Activated T-helper 1 cell treated with anti-CD3 and anti-CD28 coated beads, Interleukin-2, amount 50 U/mL, for 16 hours (primary cell): ENCODE measurements at places on chromosomes 6 and 20.

DNA sequence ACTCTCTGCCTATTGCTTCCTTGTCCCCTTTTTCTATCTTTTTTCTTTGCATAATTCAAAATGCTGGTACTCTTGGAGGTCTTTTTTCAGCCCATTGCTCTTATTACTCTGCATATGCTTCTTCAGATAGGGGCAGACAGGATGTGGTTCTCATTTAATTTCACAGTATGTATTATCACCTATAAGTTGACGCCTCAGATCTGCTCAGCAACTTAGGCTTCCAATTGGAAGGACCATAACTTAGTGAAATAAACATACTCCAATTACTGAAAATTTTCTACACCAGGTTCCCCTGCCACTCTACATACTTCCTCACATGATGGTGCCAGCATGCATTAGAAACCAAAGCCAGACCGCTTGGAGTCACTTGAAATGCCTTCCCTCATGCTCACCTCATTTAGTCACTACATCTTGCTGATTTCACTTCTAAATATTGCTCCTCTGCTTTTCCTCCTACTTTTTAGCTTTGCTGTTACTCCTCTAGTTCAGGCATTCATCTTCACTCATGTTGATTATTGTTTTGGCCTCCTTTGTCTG is 34.5 kb upstream of the AHI1 start:
- DNase-seq: no peak

GRCh38 chr6:52307900-52308372 is 23.4 kb upstream of the MCM3 start:
- no peak for DNase-seq

GRCh38 chr20:57403216-57403615 is 12.0 kb downstream of the RBM38 start:
- no peak for DNase-seq

GRCh38 chr20:50303573-50304500 is 113.2 kb downstream of the CEBPB start:
- no peak for DNase-seq

DNA sequence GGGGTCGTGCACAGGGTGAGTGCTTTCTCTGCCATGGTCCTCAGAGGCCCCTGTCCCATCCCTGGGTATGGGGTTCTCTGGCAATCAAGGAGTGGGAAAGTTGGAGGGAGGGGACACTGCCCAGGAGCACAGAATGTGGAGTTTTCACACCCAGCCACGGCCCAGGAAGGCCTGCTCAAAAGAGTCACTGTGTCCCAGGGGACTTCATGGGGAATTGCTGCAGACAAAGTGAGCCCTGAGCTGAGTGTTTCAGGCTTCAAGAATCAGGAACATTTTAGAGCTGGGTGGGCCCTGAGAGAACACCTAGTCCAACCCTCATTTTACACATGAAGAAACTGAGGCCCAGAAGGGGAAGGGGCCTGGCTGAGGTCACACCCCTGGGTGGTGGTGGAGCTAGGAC is 5.7 kb downstream of the MAPK13 start:
- DNase-seq: no peak

DNA sequence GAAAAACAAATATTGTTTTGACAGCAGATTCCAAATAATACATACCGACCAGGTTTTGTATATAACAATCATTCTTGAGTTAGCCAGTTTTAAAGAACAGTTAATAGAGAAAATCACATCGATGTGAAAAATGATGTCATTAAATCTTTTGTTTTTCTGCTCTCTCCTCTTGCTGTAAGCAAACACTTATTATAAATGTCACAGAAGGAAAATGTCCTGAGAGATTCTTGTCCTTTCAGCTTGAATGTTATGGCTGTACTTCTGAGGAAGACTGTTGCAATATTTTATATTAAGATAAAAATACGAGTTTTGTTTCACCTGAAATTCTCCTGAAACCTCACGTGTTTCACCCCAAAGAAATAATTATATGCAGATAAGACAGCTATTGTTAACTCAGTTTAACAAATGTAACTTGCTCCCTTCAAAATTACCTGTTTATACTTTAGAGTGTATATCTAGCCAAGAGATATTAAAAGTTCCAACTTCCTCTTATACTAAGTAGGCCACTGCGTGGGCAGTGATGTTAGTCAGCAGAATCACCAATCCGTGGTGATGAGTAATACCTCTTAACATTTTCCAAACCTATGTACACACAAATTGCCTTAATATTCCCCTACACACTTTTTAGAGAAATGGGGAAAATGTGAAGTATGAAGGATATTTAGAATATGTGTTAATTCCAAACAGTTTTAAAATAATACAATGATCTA is 1111.4 kb upstream of the CITED2 start:
- DNase-seq: no peak

GRCh38 chr6:17768388-17768787 is 61.7 kb upstream of the NUP153 start:
- DNase-seq: no peak

GRCh38 chr20:25160467-25160866 is 35.0 kb upstream of the ENTPD6 start:
- no peak for DNase-seq

DNA sequence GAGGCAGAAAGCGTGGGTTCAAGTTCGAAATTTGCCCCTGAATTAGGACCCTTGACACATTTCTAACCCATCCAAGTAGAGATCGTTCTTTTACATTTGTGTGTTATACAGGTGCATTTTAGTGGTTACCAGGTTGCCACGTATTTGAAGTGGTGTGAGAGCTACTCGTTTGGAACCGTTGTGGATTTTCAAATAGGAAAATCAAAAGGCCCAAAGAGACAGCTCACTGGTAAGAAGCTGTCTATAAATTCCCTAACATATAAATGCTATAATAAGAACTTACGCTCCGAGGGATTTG is 1.6 kb upstream of the REV3L start:
- DNase-seq: no peak

GRCh38 chr6:143647732-143648131 is 30.0 kb upstream of the PHACTR2 start:
- no peak for DNase-seq

GRCh38 chr6:135782546-135782945 is 69.0 kb upstream of the PDE7B start:
- no peak for DNase-seq

DNA sequence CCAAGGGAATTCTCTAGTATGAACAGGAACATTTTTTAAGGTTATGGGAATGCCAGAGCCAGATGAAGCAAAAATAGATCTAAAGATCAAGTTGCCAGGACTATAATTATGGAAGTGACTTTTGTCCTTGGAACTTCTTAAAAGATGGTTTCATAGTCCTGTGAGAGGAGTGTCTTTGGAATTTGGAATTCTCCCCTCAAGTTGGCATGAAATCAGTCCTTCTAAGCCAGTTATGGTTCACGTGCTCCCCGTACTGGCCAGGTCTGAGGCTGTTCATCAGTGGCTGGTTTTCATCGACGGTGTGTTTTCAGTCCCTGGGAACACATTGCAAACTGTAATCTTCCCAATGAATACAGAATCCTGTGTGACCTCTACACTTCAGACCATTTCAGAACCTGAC is 63.1 kb downstream of the VGLL2 start:
- no peak for DNase-seq

DNA sequence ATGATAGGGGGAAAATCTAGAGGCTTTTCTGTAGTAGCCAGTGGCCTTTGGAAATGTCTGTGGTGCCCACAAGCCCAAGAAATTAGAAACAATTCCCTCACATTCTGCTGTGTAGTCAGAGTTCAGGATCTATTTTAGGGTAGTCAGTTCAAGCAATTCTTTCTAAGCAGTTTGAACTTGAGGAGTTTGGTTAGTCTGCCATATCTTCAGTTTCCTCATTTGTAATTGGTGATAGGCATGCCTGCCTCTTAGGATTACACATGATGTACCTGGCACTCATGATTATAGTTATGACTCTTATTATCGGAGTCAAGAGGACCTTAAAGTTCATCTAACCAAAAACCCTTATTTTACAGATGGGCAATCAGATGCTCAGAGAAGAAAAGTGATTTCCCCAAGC is 21.2 kb upstream of the MEP1A start:
- no peak for DNase-seq

DNA sequence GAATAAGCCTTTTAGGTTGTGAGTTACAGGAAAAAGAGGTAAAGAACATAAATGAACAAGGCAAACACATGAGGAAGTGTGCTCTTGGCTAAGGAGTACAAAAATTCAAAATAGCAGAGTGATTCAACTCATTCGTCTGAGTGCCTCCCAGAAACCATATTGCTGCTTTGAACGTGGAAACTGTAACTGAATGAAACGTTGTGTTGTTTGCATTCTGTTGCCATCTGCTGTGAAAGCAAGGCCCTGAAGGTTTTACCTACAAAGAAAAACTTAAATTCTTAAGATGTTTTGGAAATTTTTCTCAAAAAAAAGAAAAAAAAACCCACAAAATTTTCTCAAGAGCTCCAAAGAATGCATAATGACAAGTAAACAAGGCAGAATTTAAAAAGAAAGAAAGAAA is 375.4 kb upstream of the HS3ST5 start:
- DNase-seq: no peak

- no peak for DNase-seq
Observed at GRCh38 chr6:80223743-80224212, 117.3 kb downstream of the BCKDHB start.

DNA sequence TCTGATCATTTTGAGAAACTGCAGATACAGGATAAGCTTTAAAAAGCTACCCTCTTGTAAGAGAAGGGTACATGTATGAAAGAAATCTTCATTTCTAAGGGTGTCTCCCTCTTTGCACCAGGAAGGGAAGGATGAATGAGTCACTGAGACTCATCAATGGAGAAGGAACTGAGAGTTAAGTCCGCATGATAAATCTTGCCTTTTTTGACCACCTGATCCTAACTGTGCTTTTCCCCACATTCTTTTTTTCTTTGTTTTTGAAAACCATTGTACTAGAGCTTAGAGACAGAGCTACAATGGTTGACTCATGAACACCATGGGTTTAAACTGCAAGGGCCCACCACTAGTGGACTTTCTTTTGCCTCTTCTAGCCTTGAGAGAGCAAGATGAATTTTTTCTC is 353.0 kb upstream of the RGS17 start:
- DNase-seq: no peak

DNA sequence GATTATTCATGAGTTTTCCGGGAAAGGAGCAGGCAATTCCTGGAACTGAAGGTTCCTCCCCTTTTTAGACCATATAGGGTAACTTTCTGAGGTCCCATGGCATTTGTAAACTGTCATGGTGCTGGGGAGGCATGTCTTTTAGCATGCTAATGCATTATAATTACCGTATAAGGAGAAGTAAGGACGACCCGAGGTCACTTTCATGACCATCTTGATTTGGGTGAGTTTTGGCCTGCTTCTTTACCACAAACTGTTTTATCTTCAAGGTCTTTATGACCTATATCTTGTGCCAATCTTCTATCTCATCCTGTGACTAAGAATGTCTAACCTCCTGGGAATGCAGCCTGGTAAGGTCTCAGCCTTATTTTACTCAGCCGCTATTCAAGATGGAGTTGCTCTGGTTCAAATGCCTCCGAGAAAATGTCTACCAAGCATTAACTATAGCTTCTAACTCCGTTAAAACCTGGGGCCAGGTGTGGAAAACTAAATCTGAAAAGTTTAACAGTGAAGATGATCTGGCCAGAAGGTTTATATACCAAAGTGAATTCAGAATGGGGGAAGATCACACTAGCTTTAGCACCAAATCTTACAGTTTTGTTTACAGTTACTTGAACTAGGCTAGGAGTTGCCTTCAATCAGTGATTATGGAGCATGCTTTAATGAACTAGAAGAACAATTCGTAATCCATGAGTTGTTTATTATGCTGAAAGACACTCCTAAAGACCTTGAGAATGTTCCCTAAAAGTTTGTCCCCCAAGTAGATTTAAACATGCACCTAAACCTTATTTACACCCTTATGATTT is 80.0 kb upstream of the TOP1 start:
- no peak for DNase-seq

- DNase-seq: no peak
Observed at GRCh38 chr6:52576054-52576391, 837 bp downstream of the TRAM2 start.

DNA sequence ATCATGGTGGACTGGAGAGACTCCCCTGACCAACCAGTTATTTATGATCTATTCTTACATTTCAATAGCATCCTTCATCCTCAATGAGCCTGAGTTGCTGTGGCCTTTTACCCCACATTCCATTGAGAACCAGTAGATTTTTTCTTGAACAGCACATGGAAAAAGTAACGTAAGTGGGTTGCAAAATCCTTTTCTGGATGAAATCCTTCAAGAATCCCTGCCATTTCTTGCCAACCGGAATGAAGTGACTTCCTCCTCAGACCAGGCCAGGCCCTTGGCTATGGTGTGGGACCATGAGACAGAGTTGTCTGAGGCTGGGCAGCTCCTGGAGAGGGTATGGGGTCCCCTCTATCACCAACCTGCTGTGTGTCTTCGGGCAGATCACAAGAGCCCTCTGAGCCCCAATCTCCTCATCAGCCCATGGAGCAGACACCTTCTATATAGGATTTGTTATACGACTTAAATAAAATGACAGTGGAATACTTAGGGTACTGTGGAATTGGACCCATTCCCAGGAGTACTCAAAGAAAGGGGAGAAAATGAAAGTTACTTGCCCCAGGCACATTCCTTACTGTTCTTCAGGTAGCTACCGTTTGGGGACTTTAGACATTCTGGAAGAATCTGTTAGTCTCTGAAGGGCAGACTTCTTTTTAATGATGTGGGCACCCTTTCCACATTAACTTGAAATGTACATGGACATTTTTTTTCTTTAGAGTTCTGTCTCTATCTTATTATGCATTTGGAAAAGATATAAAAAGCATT is 10.9 kb downstream of the EYA2 start:
- no peak for DNase-seq

DNA sequence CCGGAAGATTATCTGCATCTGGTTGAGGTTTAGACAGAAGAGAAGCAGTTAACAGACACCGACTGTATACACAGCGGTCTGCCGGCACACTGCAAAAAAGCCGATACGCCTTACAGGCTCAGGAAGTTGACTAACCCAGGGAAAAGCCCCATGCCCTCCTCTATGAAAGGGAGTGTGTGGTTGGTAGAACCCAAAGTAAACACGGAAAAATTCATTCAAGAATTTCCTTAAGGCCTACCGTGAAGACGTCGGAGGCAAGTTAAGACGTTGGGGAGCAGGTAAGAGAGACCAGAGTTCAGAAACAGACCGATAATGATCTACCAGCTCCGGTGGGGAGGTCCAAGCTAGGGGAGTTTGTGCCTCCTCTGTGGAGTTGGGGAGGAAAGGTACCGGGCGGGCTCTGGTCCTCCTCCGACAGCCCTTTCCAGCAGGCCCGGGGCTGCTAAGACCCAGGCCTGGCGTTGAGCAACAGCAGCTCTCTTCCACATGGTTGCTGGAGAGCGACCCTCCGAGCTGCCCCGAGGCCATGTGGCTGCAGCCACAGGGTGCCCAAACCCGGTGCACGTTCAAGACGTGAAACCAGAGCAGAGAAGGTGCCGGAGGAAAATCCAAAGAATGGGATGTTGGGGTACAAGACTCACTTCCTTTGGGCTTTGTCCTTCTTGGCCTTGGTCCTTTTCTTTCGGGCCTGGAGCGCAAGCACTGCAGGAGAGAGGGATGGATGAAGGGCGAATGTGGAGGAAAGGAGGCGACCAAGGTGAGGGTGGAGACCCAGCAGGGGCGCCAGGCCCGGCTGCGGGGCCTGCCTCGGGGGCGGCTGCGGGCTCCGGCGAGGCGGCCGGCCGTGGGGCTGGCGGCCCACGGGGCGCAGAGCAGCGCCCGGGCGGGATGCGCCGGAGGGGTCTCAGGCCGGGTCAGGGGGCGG is 809 bp downstream of the SRPK1 start:
- DNase-seq: peak; percentile 6

- DNase-seq: no peak
Observed at GRCh38 chr20:38275815-38276550, 15.4 kb upstream of the KIAA1755 start.

- no peak for DNase-seq
Observed at GRCh38 chr6:144252259-144252658, 32.9 kb upstream of the UTRN start.
